ENCODE measurements at places on chromosomes 12 and 14.

- no peak for DNase-seq
Measured at GRCh38 chr12:115467531-115467930, 783.6 kb upstream of the TBX3 start.

DNA sequence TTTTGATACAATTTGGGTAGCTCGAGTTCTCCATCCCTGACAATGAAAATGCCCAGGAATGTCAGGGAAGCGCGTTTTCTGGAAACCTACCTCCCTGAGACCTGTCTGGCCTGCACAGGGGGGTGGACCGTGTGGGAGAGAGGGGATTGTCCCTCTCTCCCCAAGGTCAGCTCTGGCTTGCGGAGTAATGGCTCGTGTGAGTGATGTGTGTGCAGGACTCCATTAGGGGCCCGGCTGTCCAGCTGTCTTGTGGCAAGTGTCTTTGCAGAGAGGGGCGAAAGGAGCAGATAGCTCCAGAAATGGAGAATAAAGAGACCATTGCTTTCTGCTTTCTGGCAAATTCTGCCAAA, 215.3 kb downstream of the CHST11 start:
- no peak for DNase-seq

- DNase-seq: no peak
Measured at GRCh38 chr12:94150240-94151121, 2.1 kb downstream of the PLXNC1 start.

DNA sequence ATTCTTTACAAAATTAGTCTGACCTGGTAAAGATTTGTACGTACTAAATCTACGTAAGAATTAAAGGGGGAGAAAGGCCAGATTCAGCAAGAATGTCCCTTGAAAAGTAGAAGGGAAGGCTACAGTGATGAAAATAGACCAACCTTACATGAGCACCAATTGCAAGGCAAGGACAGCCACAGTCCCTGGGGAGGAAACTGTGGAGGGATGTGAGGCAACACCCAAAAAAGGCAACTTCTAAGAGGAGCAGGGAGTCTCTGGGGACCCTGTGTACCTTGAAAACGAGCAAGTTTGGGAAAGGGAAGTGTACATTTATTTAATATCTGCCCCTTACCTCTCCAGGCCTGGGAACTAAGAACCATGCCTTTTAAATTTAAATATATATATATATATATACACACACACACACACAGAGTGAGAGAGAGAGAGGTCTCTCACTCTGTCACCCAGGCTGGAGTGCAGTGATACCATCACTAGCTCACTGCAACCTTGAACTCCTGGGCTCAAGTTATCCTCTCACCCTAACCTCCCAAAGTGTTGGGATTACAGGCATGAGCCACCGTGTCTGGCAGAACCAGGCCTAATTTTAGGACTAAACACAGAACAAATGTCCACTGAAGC, 56.4 kb downstream of the TMCC3 start:
- DNase-seq: no peak

DNA sequence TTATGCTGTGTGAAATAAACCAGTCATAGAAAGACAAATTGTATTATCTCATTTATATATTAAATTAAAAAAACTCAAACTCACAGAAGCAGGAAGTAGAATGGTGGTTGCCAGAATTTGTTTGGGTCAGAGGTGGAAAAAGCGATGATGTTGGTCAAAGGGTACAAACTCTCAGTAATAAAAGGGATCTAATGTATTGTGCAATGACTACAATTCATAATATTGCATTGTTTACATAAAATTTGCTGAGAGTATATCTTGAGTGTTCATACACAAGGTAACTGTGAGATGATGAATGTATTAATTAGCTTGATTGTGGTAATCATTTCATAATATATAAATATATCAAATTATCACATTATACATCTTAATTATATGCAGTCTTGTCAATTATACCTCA, 56.7 kb downstream of the FOXG1 start:
- no peak for DNase-seq

GRCh38 chr12:127928615-127929571, 338.1 kb upstream of the TMEM132C start:
- DNase-seq: peak; percentile 3

DNA sequence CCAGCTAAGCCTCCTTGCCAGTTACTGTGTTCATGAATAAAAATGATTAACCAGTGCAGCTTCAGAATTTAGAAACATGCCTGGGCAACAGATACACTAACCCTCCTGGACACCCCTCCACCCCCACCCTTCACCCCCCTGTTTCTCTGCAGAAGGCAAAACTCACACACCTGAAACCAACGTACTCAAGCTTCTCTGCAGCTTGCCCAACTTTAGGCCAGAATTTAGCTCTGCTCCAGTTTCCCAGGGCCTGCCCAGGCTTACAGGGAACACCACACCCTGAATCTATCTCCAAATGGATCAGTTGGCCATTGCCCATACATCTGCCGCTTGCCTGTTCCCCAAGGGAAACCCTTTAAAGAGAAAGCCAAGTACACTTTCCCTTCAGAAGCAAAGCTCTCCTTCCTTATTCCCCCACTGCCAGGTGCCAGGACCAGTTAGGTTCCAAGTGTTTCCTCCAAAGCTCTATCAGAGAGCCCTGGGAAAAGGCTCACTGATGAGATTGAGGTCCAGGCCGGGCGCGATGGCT, 1.8 kb upstream of the SPPL3 start:
- DNase-seq: no peak

DNA sequence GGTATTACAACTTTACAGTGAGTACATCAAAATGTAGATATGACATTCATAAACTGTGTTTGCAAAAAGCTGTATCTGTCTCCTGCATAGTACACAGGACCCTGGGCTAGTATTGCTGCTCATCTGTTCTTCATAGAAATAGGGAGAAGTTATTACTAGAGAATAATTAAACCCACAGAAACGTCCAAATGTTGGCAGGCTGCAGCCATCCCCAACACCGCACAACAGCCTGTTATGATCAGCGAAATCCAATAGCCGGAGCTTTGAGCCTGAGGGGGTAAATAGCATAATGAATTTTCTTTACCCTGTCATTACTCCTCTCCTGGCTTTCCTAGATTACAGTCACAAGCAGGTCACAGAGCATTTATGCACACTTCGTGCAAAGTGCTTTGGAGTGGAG, 178.0 kb downstream of the DACT1 start:
- DNase-seq: no peak

DNA sequence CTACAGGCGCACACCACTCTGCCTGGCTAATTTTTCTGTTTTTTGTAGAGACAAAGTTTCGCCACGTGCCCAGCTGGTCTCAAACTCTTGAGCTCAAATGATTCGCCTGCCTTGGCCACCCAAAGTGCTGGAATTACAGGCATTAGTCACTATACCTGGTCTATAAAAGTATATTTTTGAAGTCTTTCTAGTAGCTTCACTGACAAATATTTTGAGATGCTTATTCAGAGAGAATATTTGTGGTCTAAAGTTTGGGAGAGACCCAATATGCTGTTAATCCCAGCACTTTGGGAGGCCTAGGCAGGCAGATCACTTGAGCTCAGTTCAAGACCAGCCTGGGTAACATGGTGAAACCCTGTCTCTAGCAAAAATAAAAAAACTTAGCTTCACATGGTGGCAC, 22.0 kb upstream of the PPP1R12A start:
- no peak for DNase-seq

DNA sequence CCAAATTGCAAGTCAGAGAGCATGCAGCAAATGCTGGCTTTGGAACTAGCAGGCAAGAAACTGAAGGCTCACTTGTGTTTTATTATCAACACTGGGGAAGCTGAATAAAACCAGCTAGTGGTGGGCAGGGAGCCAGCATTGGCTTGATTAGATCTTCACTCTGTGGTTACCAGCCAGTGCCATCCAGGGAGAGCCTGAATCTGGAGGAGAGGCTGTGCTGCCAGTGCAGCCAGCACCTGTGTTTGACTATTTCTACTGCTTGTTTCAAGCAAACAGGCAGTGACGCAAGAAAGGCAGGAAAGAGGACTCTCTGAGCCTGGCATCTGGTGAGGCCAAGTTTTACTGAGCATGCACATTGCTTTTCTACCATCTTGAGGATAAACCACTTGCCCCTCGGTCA, 247.0 kb downstream of the PHLDA1 start:
- DNase-seq: peak; percentile 92

DNA sequence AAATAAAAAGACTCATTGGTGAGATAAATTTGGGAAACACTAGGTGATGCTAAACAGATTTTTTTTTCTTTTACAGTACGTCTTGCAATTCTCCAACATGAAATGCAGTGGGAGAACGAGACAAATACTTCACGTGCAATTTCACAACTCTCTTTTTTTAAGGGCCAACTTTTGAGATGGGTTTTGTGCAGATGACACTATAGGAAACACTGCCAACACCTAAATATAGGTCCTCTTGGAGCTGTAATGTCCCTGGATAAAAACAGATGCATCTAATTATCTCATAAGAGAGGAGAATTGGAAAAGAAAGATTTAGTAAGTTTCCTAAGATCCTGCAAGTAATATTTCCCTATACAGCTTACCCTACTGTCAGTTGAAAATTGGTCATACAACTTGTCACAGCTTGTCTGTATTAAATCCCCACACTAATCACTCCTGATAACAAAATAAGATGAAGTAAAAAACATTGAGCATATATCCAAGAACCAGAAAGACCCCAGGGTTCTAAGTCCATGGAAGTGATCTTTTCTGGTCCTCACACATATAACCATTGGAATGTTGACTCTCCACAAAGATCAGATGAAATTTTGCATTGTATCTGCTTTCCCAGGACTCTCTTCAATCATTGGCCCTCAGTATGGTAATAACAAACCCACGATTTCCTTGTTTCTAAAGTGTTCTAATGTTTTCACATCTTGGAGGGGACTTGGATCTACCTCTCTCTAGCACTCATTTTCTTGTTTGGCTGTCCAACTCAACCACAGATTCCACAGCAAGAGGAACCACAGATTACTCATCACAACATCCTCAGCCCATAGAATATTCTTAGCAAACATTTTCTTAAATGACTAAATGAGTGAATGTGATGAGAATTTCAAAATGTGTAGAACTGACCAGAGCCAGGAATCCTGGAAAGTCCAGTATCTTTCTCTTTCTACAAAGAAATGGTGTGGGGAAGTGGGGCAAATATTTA, 769.4 kb upstream of the USP15 start:
- DNase-seq: no peak

DNA sequence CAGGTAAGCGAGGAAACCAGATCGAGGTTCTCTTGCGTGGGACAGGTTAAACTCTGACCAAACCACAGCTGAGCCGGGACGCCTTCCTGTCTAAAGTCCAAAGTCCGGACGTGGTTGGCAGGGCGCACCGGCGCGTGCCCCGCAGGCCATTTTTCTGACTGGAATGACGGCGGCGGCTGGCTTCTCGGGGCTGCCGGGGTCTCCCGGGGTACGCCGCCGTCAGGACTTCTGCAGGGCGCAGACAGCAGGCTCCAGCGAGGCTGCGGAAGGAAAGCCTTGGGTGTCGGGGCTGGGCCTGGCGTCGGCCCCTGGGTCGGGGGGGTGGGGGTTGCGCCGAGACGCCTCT, 32.8 kb downstream of the MIA2 start:
- DNase-seq: peak; percentile 32

DNA sequence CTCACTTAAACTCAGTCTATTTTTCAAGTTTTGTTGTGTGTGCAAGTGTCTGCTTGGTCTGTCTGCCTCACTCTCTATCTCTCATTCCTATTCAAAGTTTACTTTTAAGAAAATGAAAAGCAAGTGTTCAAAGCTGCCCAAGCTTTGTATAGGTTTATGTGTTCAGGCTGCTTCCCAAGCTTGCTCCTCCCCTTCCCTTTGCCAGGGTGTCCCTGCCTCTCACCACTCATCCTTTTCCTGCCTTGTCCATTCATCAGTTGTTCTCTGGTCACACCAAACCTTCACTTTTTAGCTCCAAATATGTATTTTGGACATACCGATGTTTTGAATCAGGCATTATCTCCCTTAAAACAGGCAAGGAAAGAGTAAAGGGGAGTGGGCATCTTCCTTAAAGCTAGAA, 41.3 kb downstream of the STK38L start:
- no peak for DNase-seq

DNA sequence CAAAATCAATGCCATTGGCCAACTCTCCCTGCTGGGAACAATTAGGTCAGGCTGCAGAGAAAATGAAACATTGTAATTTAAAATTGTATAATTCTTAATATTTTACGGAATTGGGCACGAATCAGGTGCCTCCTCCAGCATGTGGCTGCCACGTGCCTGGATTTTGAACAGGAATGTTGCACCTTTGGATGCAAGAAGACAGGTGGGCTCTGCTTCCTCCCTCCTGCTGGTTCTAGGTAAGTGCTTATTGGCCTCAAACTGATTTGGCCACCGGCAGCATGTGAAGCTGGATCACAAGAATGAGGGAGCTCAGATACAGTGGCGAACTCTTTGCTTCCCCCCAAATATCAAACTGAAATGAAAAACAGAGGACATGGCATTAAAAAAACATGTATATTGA, 1559.9 kb upstream of the FLRT2 start:
- no peak for DNase-seq

GRCh38 chr12:4766445-4766844, 46.2 kb downstream of the GALNT8 start:
- no peak for DNase-seq

DNA sequence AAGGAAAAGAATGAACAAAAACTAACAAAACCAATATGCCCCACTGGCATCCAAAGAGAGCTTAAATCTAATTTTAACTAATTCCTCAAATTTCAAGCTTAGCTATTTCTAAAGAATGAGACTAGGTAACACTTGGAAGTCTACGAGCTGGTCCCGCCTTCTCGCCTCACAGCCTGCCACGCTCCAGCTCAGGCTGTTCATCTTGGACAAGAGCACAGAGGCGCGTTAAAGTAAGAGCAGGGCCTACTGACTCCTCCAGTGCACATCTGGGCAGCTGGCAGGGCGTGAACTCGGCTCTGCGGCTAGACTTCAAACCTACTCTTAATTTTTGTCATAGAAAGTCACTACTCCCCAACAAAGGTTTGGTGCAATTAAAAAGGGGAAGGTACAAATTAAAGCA, 64.6 kb downstream of the DICER1 start:
- no peak for DNase-seq

DNA sequence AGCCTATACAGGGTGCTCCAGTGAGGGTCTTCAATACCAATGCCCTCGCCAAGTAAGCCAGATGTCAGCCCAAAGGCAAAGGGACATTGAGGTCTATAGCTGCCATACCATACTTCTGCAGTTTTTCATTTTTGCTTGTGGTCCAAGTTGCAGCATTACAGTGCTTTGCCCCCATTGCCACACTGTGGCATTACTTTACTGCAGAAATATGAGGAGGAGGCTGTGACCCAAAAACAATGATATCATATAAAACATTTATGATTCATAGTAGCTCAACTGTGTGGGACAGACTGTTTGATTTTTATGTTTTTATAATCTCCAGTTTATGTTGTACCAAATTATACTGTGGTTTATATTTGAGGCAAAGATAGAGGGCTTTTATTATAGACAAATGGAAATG, 64.1 kb downstream of the KIAA0586 start:
- no peak for DNase-seq

GRCh38 chr14:61478971-61479473, 157.6 kb downstream of the PRKCH start:
- DNase-seq: no peak

DNA sequence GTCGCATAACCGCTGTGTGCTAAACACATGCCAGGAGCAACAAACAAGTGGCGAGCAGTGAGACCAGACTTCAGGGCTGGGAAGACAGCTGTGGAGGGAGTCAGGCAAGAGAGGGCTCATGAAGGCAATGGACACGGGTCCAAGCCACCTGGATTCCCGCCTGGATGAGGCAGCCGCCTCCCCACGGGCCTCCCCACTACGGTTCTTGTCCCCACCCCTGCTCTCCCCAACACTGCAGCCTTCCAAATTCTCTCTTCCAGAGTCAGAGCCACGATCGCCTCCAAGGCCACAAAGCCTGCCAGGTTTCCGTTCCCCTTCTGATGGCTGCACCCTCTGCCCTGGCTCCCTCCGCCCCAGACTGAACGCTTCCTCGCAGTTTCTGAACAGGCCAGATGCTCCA, 36.1 kb upstream of the PIWIL1 start:
- no peak for DNase-seq

All from hematopoietic multipotent progenitor cell (in vitro differentiated cells).